ENCODE measurements at places on chromosomes 13 and 19. TPM values are rescaled to one million over a fixed set of nuclear protein-coding genes. Genes with fewer than 3 reads are reported as not detected.

The FAM124A gene
- 22.6 TPM for total RNA-seq

The CEACAM7 gene
- total RNA-seq, result not detected

The GPC5 gene
- 0.77 TPM for total RNA-seq

The GIPC3 gene
- total RNA-seq, result 0.09 TPM

The ASF1B gene
- 16.4 TPM for total RNA-seq

The IL11 gene
- total RNA-seq, result 0.06 TPM

The RYR1 gene
- total RNA-seq, result 2.2 TPM

The FFAR3 gene
- total RNA-seq, result not detected

The SIGLEC6 gene
- not detected for total RNA-seq

The SIGLEC11 gene
- total RNA-seq, result not detected

The KLK2 gene
- total RNA-seq, result not detected

The SH3GL1 gene
- total RNA-seq, result 25.3 TPM

The RNF225 gene
- total RNA-seq, result not detected

The ADM5 gene
- 6.0 TPM for total RNA-seq

The ZNF615 gene
- 31.4 TPM for total RNA-seq

The GNG7 gene
- 9.6 TPM for total RNA-seq

The CYP2A6 gene
- total RNA-seq, result not detected

The CLEC11A gene
- 3.4 TPM for total RNA-seq

The CYP4F8 gene
- not detected for total RNA-seq

The SRRM5 gene
- 0.25 TPM for total RNA-seq
